ENCODE measurements at places on chromosomes 4 and X.

- DNase-seq = no peak
Observed at GRCh38 chr4:52329894-52330293, 278.8 kb downstream of the SPATA18 start.

DNA sequence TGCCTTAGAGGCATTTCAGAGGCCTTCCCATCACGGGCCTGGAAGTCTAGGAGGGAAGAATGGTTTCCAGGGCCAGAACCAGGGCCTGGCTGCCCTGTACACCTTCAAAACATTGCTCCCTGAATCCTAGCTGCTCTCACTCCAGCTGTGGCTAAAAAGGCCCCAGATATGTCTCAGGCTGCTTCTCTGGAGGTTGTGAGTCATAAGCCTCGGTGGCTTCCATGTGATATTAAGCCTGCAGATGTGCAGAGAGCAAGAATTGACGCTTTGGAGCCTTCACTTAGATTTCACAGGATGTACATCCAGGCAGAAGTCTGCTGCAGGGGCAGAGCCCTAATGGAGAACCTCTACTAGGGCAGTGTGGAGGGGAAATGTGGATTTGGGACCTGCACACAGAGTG is 502.5 kb downstream of the GRXCR1 start:
- no peak for DNase-seq

- DNase-seq = no peak
Observed at GRCh38 chr4:139164731-139165130, 12.3 kb downstream of the ELF2 start.

GRCh38 chr4:3791910-3792542 is 25.8 kb downstream of the ADRA2C start:
- no peak for DNase-seq

GRCh38 chr4:41935652-41936021 is 408 bp downstream of the TMEM33 start:
- DNase-seq = no peak

DNA sequence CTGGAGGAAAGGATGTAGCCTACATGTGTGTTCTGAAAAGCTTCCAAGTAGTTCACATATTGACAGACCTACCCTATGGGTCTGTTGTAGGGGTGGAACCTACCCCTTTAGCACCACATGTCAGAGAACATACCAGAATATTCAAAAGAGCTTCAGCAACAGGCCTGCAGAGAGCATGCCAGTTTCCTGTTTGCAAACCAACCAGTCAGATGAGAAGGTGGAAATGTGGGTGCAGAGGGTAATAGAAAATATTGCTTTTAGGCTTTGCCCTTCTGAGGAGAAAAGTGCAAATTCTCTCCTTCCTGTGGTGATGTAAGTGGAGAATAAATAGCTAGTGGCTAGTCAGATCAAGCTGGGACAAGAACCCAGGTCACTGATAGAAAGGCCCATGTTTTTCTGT is 16.4 kb downstream of the INTS6L start:
- no peak for DNase-seq

DNA sequence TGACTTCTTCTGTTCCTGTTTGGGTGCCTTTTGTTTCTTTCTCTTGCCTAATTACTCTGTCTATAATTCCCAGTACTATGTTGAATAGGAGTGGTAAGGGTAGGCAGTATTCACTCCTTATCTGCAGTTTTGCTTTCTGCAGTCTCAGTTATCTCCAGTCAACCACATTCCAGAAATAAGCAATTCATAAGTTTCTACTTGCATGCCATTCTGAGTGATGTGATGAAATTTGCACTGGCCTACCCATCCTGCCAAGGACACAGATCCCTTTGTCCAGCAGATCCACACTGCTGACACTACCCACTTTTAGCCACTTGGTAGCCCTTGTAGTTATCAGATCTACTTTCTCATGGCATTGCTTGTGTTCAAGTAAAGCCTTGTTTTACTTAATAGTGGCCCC is 971.6 kb upstream of the INTU start:
- no peak for DNase-seq

DNA sequence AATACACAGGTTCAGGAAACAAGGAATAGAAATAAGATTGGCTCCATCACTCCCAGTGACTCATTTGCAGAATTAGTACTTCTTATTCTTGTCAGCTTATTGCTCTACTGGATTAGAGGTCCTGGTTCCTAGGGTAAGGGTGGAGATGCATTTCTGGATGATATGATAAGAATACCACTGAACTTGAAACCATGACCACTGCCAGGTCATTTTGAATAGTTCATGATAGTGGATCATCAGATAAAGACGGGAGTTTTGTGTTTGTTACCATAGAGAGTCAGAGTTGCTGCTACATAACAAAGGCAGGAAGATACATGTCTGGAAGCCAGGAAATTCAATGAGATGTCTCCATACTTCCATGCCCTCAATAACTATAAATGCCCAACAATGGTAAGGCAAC is 109.2 kb upstream of the FAT1 start:
- no peak for DNase-seq

DNA sequence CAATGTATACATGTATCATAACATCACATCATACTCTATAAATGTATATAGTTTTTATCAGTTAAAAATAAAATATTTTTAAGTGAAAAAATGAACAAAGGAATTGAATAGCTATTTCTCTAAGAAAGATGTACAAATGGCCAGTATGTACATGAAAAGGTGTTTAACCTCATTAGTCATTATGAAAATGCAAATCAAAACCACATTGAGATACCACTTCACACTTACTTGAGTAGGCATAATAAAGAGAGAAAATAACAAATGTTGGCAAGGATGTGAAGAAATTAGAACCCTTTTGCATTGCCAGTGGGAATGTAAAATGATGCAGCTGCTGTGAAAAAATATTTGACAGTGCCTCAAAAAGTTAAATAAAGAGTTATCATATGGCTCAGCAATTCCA is 95.5 kb downstream of the IRS4 start:
- no peak for DNase-seq

DNA sequence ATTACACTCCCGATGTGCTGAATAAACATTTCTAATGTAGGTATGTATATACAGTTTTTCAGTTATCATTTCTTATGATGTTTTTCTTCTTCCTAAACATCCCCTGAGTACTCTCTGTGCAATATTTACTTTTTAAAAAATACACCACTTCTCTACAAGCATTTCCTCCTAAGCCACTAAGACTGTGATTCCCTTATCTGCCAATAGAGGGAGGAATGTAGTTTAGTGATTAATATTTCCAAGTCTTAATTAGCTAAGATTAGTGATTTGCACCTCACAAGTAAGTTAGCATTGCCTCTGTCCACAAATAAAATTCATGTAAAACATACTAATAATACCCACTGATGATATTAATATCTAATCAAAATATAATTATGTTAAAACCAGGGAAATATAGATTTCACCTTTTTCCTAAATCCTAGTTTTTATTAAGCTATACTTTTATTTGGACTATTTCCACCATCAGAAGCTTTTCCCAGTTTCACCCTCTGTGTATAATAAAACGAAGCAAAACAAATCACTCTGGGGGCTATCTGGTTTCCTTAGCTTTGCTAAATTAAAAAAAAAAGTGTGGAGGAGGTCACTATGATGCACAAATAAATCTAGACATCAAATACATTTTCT is 909.1 kb downstream of the FAT4 start:
- DNase-seq = no peak

Data from hindlimb muscle (tissue), 1 donor.